Fibroblast of the conjunctiva (primary cell): ENCODE measurements at places on chromosomes 3 and 15.

DNA sequence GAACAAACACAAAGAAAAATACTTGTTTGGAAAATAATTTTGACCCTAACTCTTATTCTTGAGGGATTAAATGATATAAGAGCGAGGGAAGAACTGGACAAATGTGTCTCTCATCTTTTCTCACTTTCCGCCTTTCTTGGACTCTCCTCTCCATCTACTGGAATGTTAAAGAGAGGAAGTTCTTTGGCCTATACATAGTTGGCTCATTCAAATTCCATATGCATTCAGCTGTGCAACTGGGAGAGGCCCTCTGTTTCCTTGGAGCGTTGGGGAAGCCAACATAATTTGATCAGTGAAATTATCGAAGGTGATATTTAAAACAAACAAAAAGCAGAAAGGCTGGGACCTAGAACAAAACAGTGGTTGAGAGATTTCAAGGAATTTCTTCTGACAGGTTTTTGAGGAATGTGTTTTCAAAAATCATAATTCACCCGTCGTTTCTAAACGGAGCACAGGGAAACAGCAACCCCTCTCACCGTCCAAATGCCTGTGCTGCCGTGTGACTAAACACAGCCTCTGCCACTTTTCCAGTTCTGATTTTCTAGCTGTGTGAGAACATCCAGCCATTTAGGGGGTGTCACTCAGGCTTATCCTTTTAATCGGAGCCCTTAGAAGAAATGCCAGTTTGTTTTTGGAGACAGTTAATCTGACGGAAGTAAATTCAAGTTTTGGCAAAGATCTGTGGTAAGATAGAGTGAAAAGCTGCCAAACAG, 489.9 kb downstream of the SOX2 start:
- no peak for DNase-seq

DNA sequence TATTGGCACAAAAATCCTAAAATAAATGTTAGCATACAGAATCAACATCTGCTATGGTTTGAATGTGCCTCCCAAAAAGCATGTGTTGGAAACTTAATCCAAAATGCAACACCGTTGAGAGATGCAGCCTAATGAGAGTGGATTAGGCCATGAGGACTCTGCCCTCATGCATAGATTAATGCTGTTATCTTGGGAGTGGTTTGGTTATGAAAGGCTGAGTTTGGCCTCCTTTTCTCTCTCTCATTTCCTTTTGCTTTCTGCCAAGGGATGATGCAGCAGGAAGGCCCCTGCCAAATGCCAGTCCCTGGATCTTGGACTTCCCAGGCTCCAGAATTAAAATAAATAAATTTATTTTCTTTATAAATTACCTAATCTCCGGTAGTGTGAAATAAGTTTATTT, 49.4 kb downstream of the SYNM start:
- DNase-seq = no peak

- no peak for DNase-seq
Measured at GRCh38 chr3:15844889-15845288, 47.1 kb upstream of the ANKRD28 start.

- DNase-seq = no peak
Measured at GRCh38 chr3:30358871-30359270, 247.5 kb upstream of the TGFBR2 start.

GRCh38 chr15:49622561-49622960, 1.7 kb downstream of the DTWD1 start:
- no peak for DNase-seq

DNA sequence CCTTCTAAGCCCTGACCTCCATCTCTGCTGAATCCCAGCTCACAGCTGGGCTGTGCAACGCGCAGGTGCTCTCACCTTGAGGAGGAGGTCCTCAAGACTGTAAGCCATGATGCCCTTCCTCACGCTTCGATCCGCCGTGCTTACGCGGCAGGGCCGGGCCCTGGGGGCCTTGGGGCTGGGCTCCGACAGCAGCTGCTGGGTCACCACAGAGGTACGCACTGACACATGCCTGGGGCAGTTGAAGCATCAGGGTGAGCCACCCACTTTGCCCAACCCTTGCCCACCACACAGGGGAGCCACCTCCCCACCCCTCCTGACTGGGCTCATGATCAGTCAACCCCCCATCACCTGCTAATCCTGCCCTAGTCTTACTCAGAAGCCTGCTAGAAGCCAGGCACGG, 3.1 kb downstream of the CIDEC start:
- no peak for DNase-seq

DNA sequence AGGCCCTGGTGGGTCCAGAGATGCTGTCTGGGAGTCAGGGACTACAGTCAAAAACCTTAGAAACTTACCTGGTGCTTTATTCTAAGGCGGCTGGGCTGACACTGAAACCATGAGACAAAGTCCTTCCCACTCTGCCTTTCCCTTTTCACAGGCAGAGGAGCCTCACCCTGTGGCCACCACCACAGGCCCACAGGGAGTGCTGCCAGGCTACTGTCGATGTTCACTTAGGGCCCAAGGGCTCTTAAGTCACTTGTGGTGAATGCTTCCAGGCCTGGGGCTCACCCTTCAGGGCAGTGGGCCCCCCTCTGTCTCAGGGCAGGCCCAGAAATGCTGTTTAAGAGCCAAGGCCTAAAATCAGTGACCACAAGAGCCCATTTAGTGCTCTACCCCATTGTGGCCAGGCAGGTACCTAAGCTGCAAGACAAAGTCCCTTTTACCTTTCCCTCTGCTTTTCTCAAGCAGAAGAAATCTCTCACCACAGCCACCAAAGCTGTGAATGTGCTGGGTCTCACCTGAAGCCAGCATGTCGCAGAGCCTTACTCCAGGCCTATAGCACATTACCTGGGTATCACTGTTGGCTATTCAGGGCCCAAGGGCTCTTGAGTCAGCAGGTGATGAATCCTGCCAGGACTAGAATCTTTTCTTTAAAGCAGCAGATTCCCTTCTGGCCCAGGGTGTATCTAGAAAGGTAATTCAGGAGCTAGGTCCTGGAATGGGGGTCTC, 39.5 kb upstream of the GOLGA6B start:
- no peak for DNase-seq

DNA sequence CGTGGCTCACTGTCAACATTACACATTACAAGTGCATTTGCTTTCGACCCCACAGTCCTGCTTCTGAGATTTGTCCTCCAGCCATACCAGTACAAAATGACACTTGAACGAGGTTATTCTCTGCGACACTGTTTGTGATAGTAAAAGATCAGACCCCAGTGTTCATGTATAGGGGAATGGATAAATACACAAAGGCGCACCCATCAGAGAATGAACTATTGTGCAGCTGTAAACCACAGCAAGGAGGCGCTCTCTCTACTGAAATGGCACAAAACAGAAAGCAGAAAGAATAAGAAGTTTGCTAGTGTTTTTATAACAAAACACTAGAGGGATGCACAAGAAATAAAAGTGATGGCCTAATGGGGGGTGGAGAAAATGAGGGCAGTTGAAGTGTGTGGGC, 4.9 kb upstream of the CHSY1 start:
- DNase-seq = no peak

- no peak for DNase-seq
Measured at GRCh38 chr3:71940486-71940885, 155.5 kb upstream of the PROK2 start.

- no peak for DNase-seq
Measured at GRCh38 chr3:75171630-75172230, 492.4 kb upstream of the FRG2C start.
